Stimulated activated CD8-positive, alpha-beta memory T cell treated with anti-CD3 and anti-CD28 coated beads, Interleukin-15, amount 100 ng/mL, for 4 hours (primary cell): ENCODE measurements at places on chromosomes 7 and 10.
A peak's percentile ranks its signal among the peaks of the same experiment; 100 is the strongest.

- no peak for DNase-seq
These were observed 17.5 kb downstream of the HGF start for GRCh38 chr7:81752318-81752714.

GRCh38 chr7:18336626-18337025 is 158.9 kb upstream of the HDAC9 start:
- no peak for DNase-seq

DNA sequence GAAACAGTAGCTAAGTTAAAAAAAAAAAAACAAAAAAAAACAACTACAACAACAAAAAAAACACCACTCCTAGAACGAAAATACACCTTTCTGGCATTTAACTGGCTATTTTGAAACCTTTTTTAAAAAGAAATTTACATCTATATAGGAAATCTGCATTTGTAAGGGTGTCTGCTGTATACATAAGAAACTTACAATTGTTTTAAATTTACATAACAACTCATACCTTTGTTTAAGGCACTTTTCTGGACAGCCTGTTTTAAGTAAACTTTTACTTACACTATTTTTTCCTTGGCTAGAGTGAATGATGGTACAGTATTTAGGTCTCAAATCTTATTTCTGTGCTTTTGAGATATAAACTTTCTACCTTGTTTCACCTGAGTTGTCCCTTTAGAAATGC is 34.0 kb upstream of the PAPSS2 start:
- no peak for DNase-seq

DNA sequence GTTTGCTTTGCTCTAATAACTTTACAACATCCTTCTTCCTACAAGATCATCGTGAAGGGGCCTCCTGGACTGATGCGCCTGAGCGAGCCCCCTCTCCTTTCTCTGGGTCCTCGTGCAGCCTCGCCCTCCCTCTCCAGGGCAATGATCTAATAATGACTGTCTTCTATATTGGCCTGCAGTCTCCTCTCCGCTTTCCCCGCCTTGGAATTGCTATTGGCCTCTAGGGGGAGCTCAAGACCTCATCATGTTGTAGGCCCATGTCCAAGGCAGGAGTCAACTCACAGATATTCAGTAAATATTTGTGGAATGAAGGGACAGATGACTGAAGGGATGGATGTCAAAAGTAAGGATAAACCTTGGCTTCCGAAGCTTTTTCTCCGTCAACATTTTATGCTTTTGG is 1180.3 kb downstream of the TYW1 start:
- no peak for DNase-seq

DNA sequence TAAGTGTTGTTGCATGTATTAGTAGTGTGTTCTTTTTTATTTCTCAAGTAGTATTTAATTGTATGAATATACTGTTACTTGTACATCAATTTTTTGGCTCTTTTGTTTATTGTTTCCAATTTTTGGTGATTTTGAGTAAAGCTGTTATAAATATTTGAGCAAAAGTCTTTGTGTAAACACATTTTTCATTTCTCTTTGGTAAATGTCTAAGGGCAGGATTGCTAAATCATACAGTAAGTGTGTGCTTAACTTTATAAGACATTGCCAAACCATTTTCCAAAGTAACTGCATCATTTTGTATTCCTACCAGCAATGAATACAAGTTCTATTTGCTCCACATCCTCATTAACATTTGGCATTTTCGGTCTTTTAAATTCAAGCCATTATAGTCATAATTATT is 92.8 kb downstream of the ICA1 start:
- no peak for DNase-seq

DNA sequence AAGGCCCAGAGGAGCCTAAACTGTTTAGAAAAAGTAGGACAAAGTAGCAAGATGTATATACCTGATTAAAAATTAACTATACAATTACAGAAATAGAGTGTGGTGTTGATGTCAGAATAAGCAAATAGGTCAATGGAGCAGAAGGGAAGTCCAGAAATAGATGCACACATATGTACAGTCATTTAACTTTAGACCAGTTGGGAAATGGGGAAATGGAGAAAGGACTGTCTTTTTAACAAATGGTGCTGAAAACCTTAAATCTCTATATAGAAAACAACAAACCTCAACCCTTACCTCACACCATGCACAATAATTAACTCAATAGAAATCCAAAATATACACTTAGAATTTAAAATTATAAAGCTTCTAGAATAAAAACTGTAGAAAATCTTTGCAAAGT is 72.2 kb downstream of the CH25H start:
- DNase-seq, result no peak

GRCh38 chr10:8331896-8332729 is 277.6 kb downstream of the GATA3 start:
- peak; percentile 77 for DNase-seq

- DNase-seq, result no peak
These were observed 74.7 kb downstream of the CACNB2 start for GRCh38 chr10:18214691-18215563.

DNA sequence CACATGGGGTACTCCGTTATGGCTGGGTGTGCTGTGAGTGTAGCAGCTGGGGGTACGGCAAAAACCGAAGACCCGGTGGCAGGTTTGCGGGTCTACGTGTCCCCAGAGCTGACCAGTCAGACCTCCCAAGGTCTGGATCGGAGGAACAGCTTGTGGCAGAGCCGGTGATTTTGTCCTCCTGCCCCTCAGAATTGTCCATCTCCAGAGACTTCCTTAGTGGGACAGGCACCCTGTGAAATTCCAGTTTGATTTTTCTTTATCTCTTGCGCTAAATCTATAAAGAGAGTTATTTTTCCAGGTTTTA is 1.0 kb downstream of the EIF3B start:
- no peak for DNase-seq

GRCh38 chr10:130744631-130745030 is 566.9 kb downstream of the TCERG1L start:
- DNase-seq, result no peak

DNA sequence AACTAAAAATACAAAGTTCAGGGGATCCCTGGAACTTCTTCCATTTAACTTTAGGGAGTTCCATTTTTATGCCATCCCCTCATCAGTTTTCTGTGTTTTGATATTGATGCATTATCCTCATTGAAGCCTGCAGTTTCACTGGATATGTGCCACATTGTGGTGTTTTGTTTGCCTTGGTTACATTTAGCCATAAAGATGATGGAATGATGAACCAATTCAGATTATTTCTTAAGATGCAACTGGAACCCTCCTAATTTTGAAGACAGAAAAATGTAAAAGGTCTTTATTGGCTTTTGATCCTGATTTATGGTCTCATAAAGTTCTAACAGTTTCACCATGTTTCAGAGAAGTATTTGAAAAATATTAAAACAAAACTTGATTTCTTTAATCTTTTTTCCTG is 314.2 kb upstream of the KLF6 start:
- DNase-seq, result no peak

- DNase-seq, result no peak
These were observed 96.8 kb downstream of the GLRX3 start for GRCh38 chr10:130233035-130233360.

- no peak for DNase-seq
These were observed 45.5 kb downstream of the TNPO3 start for GRCh38 chr7:129009437-129009836.

DNA sequence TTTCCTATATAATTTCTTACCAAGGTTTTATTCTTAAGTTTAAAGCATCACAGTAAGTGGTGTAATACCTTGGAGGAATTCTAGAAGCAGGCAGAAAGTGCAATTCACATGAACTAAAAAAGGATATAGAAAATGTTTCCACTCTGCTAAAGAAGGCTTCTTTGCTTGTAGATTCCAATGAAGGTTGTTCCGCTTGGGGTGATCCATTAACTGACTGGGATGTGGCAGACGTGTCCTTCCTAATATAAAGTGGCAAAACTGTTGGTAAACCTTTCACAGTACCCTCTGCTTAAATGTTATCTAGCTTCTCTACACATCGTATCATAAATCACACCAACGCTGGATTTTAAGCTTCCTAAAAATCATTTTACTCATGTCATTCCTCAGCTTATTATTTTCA is 2.3 kb downstream of the ZC3HC1 start:
- DNase-seq, result no peak
